A549 treated with GW870086 at 1 μM for 4 hours (cell line): ENCODE measurements at places on chromosomes 6 and 20. TPM values are rescaled to one million over a fixed set of nuclear protein-coding genes. Genes with fewer than 3 reads are reported as not detected.

Gene CLDN20
- not detected in 5 replicates for total RNA-seq

Gene GNMT
- total RNA-seq: 0.19 to 0.32 TPM in 2 of 5 replicates, not detected in the others

Gene NMBR
- not detected in 5 replicates for total RNA-seq

Gene DCBLD1
- total RNA-seq: 24.0 to 29.9 TPM (median 26.3 TPM) in 5 replicates

Gene AGER
- total RNA-seq: 1.3 to 2.3 TPM (median 2.0 TPM) in 5 replicates
